HCT116 (cell line): ENCODE measurements at places on chromosomes 4 and X.

DNA sequence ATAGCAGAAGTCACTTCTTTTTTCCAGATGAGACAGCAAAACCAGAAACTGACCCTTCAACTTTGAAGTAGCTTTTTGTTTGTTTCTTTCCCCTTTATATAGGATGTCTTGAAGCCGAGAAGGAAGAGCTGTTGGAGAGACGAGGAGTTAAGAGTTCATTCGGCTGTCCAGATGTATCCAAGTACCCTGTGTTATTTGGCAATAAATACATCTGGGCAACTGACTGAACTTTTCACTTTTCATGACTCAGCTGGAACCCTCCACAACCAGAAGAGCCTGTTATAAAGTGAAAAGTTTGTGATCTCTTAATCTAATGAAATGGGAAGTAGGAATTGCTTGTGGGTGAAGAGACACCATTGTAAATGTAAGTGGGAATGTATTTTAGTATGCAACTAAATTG is 131.2 kb downstream of the HTR2C start:
- no peaks in the 10 kb centered on the region for H3K27me3 ChIP-seq
- H3K27ac ChIP-seq: no peak overlapping the region
- H3K36me3 ChIP-seq: no peaks in the 10 kb centered on the region
- no peaks in the 10 kb centered on the region for H3K4me1 ChIP-seq
- no peak for DNase-seq

DNA sequence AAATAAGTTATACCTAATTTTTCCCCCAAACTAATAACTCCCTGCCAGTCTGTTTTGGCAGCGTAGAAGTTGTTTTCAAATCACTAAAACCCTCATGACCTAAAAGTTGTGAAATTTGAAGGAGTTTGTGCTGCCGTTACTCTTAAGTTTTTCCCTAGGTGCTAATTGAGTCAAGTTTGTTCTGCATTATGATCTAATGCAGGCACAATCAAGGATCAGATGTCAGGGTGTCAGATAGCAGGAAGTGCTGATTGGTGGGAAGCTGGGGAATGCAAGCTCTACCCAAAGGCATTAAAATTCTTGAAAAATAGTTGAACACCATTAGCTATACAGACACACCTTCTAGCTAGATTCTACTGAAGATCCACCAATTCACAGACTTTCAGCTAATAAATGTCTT is 51.9 kb downstream of the ARX start:
- H3K27me3 ChIP-seq: no peaks in the 10 kb centered on the region
- H3K4me3 ChIP-seq: no peak overlapping the region
- H3K27ac ChIP-seq: no peak overlapping the region
- peaks cover 3% of the 10 kb centered on the region; the same call in 1 of the 2 replicates for H3K4me1 ChIP-seq
- no peak for DNase-seq
- H3K36me3 ChIP-seq: no peaks in the 10 kb centered on the region

DNA sequence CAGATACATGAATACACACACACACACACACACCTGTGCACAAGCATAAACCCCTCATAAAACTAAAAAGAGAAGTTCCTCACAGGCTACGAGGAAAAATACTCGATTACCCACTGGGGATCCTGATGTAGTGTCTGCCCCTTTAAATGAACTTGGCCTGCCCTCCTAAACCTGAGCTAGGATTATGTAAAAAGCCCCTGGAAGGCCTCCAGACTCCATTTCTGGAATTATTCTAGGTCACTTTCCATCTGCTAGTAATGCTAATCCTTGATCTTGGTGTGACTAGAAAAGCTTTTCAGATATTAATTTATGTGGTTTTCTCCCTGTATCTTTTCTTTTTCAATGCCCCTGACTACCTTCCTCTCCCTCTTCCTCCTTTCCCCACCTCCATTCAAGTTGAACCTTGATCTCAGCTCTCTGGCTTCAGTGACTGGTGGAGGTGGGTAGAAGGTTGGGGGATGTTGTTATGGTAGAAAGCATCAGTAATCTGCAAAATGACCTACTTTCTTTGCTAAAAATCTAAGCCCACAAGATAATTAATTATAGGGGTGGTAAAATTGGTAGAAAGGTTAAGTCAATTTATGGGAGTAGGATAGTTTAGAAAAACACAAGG is 25.5 kb upstream of the ZNF330 start:
- DNase-seq: no peak
- no peaks in the 10 kb centered on the region for H3K27me3 ChIP-seq
- no peak overlapping the region for H3K4me3 ChIP-seq
- no peaks in the 10 kb centered on the region for H3K36me3 ChIP-seq
- no peaks in the 10 kb centered on the region for H3K4me1 ChIP-seq
- no peak overlapping the region for H3K27ac ChIP-seq

DNA sequence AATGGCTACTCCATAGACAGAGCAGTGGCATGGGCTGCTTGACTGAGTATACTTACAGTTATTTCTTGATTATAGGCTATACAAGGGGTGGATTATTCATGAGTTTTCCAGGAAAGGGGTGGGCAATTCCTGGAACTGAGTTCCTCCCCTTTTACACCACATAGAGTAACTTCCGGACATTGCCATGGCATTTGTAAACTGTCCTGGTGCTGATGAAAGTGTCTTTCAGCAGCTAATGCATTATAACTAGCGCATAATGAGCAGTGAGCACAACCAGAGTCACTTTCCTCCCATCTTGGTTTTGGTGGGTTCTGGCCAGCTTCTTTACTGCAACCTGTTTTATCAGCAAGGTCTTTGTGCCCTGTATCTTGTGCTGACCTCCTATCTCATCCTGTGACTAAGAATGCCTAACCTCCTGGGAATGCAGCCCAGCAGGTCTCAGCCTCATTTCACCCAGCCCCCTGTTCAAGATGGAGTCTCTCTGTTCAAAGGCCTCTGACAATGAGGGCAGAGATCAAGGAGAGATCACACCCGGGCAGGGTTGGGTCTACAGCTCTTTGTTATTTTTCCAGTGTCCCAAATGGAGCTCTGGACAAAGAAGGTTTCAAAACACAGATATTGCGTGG is 468.4 kb upstream of the PRKX start:
- no peaks in the 10 kb centered on the region for H3K36me3 ChIP-seq
- no peak for DNase-seq
- H3K27ac ChIP-seq: no peak overlapping the region
- no peaks in the 10 kb centered on the region for H3K27me3 ChIP-seq
- no peaks in the 10 kb centered on the region for H3K4me1 ChIP-seq

- H3K27ac ChIP-seq: no peak overlapping the region
- H3K36me3 ChIP-seq: no peaks in the 10 kb centered on the region
- no peaks in the 10 kb centered on the region for H3K27me3 ChIP-seq
- DNase-seq: no peak
These were observed 28.3 kb downstream of the NSUN7 start for GRCh38 chr4:40778090-40778489.

- H3K27me3 ChIP-seq: no peaks in the 10 kb centered on the region
- no peaks in the 10 kb centered on the region for H3K36me3 ChIP-seq
- H3K27ac ChIP-seq: no peak overlapping the region
- H3K4me1 ChIP-seq: no peaks in the 10 kb centered on the region
- DNase-seq: no peak
These were observed 24.2 kb upstream of the CXCL2 start for GRCh38 chr4:74123065-74123728.

DNA sequence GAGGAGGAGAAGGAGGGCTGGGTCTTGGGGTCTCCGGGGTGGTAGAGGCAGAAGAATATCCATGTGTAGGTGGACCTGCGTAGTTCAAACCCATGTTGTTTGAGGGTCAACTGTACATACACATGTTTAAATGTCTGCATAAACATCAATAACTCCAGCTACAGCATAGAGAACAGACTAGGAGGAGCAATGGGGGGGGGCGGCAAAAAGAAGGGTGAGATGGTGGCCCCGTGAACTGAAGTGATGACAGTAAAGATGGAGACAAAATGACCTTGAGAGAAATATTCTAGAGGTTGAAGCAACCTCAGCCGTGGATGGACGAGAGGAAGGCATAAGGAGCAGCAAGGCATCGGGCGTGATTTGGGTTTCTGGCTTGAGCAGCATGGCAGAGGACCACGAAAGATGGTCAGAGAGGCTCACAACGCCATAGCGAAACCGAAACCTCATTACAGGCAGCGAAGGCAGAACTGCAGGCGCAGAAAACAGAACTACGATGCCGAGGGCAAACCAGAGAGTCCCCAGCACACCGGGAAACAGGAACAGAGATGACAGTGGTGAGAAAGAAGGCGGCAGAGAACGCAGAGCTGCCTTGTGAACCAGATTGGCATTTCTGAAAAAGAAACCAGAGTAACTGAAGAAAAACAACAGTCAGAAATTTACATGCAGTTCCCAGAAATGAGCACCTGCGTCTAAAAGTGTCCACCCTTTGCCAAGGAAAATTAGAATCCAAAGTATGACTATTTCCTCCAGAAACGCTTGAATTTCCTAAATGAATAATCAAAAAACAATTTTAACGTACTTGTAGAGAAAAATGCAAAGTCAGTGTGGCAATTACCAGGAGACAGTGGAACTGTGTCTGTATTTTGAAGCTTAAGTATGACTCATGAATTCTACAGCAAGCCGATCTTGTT is 50.3 kb upstream of the ENPP6 start:
- no peaks in the 10 kb centered on the region for H3K27me3 ChIP-seq
- no peaks in the 10 kb centered on the region for H3K36me3 ChIP-seq
- H3K4me1 ChIP-seq: peaks cover 27% of the 10 kb centered on the region; the same call in 1 of the 2 replicates
- peak overlapping the region; percentile 56; the same call in 1 of the 2 replicates for H3K27ac ChIP-seq

DNA sequence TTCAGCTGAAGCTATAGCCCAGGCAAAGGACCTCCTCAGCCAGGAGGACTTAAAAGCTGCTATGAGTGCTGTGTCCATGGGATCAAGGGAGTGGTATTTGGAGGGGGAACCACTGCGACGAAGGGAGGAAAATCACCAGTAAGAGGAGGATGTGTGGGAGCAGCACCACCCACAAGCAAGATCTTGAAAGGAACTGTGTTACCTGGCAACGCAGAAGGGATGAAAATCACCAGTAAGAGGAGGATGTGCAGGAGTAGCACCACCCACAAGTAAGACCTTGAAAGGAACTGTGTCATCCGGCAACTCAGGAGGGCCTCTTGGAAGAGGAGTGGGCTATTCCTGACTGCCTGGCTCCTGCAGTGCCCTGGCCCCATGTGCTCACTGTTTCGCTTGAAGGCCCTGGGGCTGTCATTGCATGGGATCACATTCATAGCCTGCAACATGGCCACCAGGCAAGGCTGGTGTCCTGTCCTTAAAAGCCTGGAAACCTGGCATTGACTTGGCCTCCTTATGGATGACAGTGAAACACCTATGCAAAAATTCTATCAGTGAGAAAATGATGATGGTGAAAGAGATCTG is 48.3 kb downstream of the TRMT44 start:
- H3K4me1 ChIP-seq: no peaks in the 10 kb centered on the region
- H3K27me3 ChIP-seq: no peaks in the 10 kb centered on the region
- no peaks in the 10 kb centered on the region for H3K36me3 ChIP-seq
- no peak for DNase-seq
- no peak overlapping the region for H3K27ac ChIP-seq
- no peak overlapping the region for H3K4me3 ChIP-seq
